ENCODE measurements at places on chromosomes 5 and 9.

GRCh38 chr5:64165500-64166200 is at the start of gene RNF180:
Gene RNF180, plus strand, starts transcription at chr5:64165843. Its CDS starts 34,965 bp downstream, at chr5:64200808.
- DNase-seq, result no peak

DNA sequence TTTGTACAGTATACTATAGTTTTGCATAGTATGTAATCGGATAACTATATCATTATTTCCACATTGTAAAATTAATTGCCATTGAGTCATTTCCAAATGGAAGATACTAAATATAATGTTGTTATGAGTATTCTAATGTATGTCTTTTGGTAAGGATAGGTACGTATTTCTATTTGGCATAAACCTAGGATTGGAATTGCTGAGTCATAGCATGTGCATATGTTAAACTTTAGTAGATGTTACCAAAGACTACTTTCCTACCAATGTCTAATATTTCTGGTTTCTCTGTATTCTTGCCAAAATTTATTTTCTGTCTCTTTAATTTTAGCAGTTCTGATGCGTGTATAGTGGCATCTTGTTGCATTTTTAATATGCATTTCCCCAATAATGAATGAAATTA is 825.1 kb upstream of the ARRDC3 start:
- DNase-seq, result no peak

DNA sequence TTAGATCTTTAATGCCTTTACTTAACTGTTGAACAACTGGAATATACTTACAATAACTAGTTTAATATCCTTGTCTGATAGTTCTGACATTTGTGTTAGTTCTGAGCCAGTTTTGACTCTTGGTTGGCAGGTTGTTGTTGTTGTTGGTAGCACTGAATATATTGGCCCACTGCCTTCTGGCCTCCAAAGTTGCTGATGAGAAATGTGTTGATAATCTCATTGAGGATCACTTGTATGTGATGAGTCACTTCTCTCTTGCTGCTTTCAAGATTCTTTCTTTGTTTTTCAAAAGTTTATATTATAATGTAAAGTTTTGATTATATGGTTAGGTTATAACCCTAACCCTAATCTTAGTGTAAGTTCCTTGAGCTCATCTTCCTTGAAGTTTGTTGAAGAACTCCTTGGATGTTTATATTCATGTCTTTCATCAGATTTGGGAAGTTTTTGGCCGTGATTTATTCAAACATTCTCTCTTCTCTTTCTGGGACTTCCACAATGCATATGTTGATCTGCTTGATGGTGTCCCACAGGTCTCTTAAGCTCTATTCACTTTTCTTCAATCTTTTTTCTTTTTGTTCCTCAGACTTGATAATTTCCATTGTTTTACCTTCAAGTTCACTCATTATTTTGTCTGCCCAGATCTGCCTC is 149.7 kb downstream of the FGF18 start:
- no peak for DNase-seq

GRCh38 chr5:178301641-178302040 is 69.0 kb upstream of the PHYKPL start:
- DNase-seq, result no peak

DNA sequence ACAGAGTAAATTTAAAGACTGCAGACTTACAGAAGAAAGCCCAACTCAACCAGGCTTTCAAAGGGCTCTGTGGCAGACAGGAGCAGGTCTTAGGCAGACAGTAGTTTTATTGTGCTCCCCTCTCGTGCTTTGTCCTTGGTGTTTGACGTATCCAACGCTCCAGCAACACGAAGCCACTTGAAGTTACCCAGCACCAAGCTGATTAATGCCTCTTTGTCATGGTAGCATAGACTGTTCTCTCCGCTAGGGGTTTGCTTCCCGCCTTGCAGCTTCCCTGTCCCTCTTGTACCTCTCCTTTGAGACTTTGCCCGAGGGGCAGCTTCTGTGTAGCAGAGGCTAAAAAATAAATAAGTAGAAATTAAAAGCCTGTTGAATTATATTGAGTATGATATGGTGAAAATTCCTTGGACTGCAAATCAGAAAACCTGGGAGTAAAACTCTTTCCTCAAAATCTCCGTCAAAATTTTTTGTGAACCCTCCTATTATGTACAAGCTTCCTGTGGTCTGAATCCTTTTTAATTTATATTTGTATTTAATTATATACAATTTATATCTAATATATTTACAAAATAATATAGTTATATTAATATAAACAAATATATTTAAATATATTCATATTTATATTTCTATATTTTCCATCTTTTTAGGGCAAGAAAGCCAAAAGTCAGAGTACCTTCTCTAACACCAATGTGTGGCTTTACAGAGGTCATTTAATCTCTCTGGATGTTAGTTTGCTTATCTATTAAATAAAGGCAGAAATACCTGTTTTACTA is 405.4 kb downstream of the DMAC1 start:
- no peak for DNase-seq

- no peak for DNase-seq
These were observed 23.1 kb upstream of the TARS1 start for GRCh38 chr5:33417632-33418031.

All from esophagus muscularis mucosa (tissue), 4 donors.